ENCODE measurements at places on chromosomes 12 and 14.

DNA sequence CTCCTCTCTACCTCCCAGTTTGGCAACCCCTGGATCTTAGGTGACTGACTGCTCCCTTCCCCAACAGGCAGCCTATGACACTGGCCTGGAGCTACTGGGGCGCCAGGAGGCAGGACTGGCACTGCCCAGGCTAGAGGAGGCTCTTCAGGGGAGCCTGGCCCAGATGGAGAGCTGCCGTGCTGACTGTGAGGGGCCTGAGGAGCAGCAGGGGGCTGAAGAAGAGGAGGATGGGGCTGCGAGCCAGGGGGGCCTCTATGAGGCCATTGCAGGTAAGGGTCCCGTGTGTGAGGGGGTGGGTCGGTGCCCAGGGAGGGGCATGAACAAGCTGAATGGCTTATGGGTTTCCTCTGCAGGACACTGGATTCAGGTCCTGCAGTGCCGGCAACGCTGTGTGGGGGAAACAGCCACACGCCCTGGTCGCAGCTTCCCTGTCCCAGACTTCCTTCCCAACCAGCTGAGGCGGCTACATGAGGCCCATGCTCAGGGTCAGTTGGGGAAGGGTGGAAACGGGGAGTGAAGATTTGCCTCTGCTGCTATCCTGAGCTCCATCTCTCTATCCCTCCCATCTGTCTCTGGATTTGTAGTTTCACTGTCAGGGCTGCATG, 2.2 kb downstream of the P3H3 start:
- DNase-seq: no peak

- DNase-seq: no peak
Observed at GRCh38 chr14:68702135-68702534, 90.7 kb downstream of the ZFP36L1 start.

DNA sequence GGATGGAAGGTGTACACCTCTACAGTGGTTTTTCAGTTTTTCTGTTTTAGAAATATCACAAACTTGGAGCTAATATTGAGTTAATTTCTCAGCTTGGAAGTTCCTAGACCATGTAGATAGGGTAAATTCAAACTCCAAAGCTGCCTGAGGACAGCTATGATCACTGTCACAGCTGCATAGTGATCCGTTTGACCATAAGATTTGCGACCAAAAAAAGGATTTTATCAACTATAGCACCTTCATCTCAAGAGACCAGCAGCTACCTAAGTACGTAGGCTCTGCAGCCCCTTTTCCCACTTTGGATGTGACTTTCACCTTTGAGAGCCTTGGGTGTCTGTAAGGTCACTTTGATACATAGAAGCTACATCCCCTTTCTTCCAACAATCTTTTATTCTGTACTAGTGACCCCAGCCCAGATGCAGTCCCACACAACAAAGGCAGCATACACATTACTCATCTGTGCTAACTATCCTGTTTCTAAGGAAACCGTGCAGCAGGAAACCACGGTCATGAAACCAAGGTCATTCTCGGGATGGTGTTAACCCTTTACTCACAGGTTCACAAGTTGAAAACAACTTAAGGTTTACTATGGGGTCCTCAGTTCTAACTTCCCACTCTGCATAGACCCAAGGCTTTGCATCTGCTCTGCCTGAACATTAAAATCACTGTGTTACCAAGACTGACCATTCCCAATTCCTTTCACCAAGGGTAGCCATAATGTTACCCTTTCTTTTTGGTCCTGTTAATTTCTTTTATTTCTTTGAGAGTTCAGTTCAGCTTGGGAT, 75.4 kb downstream of the IFT81 start:
- DNase-seq: no peak

DNA sequence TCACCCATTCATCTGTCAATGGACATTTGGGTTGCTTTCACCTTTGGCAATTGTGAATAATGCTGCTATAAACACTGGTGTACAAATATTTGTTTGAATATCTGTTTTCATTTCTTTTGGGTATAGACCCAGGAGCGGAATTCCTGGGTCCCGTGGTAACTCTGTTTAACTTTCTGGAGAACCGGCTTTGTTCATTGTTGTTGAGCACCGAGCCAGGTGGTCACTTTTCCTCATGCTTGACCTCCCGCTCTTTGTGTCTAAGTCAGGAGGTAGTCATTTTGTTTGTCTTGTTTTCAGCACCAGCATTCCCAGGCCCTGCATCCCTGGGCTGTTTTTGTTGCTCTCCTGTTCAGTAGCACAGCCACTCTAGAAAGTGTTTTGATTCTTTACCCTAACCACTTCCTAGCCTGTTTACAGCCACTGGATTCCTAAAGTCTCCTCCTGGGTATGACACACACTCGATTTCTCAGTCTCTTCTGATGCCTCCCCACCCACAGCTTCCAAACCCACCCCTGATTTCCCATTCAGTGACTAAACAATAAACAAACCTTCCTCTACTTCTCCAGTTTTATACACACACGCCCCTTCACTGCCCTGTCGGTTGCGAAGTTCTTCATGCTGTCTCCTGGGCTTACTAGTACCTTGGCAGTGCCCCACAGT, 37.9 kb downstream of the B4GALNT3 start:
- no peak for DNase-seq

DNA sequence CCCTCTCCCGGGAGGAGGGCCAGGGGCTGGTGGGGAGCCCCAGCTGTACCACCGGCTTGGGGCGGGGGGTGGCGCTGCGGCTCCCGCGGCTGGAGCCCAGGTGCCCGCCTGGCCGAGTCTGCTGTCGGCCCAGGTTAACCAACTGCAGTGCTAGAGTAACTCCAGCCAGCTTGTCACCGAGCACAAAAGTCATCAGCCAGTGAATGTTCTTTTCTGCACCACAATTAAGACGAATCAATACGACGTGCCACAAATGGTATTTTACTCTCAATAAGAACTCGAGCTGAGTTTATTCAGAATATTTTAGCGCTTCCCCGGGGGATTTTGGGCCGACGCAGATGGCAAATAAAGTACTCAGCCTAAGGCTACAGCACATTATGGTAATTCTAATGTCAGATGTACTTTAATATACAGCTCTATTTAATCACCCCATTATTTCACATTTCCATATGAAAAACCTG, 83.2 kb downstream of the BCL11B start:
- no peak for DNase-seq

DNA sequence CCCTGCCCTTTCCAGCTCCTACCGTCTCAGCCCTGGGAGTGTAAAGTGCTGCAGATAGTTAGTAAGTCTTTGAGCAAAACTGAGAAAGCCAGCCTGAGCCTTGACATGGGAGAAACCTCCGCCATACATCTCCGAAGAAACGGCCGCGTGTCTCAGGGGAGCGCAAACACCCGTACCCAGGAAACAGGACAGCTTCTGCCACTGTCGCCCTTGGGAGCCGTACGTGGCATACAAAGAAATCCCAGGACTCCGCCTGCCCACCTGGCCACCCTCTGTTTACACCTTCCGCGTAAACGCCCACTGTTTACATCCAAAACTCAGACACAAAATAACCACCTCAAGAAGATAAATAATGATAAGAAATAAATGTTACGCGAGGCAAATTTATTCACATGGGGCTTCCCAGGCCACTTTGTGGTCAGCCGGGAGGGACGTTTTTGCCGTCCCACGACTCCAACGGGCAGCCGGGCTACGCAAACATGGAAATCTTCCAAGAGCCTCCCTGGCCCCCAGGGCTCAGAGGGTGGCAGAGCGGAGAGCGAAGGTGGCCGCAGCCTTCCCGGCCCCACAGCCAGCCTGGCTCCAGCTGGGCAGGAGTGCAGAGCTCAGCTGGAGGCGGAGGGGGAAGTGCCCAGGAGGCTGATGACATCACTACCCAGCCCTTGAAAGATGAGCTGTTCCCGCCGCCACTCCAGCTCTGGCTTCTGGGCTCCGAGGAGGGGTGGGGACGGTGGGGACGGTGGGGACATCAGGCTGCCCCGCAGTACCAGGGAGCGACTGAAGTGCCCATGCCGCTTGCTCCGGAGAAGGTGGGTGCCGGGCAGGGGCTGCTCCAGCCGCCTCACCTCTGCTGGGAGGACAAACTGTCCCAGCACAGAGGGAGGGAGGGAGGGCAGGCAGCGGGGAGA, at the start of gene BDKRB2:
Gene BDKRB2, plus strand, starts transcription at position 689 of the 908 bp plus-strand sequence. CDS start 32,269 bp downstream, outside the sequence.
- no peak for DNase-seq

DNA sequence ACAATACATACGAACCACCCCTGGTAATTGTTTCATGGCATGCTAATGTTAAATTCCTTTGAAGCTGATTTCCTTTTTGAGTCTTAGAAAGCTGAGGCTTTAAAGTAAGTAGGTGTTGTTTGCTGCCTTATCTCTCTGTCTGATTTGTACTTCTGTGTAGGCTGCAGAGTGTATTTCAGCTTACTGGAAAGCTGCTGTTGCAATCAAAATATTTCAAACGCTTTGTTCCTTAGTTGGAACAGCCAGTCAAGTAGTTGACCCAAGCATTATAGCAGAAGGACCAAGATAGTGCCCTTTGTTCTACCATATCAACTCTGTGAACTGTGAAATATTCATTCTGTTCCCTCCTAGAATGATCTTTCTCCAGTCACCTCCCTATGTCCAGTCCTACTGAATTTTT, 3.1 kb downstream of the PKP2 start:
- no peak for DNase-seq

DNA sequence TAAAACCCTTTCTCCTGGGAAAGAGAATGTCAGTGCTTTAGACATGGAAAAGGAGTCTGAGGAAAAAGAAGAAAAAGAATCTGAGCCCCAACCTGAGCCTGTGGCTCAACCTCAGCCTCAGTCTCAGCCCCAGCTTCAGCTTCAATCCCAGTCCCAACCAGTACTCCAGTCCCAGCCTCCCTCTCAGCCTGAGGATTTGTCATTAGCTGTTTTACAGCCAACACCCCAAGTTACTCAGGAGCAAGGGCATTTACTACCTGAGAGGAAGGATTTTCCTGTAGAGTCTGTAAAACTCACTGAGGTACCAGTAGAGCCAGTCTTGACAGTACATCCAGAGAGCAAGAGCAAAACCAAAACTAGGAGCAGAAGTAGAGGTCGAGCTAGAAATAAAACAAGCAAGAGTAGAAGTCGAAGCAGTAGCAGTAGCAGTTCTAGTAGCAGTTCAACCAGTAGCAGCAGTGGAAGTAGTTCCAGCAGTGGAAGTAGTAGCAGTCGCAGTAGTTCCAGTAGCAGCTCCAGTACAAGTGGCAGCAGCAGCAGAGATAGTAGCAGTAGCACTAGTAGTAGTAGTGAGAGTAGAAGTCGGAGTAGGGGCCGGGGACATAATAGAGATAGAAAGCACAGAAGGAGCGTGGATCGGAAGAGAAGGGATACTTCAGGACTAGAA, 6.1 kb downstream of the PNN start:
- no peak for DNase-seq

- no peak for DNase-seq
Observed at GRCh38 chr12:56223571-56224101, 506 bp upstream of the NABP2 start.

GRCh38 chr12:122031342-122032216, 9.9 kb downstream of the BCL7A start:
- DNase-seq: peak; percentile 21

DNA sequence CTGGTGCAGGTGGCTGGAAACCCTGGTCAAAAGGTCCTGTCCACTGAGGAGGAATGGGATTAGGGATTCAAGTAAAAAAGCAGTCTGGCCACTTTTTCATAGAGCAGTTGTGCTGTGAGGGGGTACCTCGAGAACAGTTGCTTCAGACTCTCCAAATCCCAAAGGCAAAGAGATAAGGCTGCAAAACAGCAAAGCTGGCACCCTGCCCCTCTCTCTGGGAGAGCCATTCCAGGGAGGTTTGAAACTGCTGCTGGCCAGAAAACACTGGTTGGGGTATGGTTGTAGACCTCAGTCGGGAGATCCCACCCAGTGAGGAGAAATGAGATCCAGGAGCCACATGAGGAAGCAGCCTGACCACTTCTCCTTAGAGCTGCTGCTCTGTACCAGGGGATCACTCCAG, 137.3 kb downstream of the CEP83 start:
- no peak for DNase-seq
